Forelimb muscle (tissue), 1 donor: ENCODE measurements at places on chromosomes 12 and 14. TPM values are rescaled to one million over a fixed set of nuclear protein-coding genes. Genes with fewer than 3 reads are reported as not detected.

DNA sequence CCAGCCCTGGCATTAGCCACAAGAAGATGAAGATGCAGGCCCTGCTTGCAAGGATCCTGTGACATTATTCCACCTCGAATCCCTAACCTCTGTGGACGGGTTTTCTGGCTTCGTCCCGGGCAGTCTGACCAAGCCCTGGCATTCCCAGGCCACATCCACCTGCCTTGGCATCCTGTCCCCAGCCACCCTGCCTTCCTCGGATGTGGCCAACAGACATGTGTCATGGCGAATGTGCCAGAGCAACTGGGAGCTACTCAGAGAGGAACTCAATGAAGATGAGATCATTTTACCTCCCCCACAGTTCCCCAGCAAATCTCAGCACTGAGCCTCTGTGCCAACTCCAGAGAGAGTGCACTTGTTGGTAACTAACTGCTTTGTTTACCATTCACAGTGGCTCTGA lies 33.5 kb upstream of the KCNA5 start:
- no peak for DNase-seq

- DNase-seq: peak; percentile 51
Observed at GRCh38 chr12:51424662-51425539, at the start of gene SLC4A8. TSS of gene SLC4A8 (plus strand) at chr12:51424831. CDS start at chr12:51424988, 157 bp downstream.

GRCh38 chr12:34253674-34254073 lies 231.4 kb downstream of the ALG10 start:
- no peak for DNase-seq

DNA sequence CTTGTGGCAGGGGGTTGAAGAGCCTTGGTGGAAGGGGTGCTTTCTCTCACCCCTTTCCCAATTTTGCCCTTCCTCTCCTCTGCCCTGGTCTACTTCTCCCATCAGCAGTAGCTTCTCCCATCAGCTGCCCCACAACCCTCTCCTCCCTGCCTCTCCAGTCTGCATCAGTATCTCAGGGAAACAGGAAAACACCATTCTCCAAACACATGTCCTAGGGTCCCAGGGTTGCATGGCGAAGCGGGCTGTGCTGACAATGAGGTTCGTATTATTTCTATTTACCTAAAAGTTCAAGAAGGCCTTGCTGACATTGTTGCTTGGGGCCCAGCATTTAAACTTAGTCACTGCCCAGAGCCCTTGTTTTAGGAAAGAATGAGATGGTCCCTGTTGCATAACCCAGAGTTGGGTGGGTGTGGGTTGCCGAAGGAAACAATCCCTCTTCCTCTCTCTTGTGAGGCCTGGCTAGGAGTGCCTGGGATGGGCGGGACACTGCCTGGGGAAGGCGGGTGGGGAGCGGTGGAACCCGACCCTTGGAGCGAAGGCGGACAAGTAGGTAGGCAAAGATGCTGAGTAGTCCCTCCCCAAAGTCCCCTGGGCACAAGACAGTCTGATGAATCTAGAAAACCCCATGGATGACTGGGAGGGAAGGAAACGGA lies 1.3 kb upstream of the IGFBP6 start:
- DNase-seq: no peak

DNA sequence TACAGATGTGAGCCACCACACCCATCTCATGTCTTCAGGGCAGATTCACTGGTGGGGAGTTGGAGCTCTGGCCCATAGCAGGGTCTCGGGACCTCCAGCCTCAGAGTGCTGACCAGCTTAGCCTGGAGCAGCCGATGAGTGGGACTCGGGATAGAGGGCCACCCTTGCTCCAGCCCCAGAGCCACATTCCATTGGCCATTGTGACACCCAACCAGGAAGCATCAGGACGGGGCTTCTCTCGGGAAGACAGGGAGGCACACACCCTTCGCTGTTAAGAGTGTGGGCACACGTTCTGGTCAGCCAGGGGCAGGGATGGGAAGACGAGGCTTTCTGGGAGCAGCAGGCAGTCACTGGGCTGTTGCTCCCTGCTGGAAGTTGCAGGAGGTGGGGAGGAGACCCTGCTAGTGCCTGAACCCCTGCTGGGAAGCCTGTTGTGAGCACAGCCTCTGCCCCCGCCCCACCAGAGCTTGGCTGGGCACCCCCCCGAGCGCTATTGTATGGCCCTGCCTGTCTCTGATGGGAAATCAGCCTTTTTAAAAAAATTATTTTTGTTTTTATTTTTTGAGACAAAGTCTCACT lies 1.6 kb downstream of the ADGRD1 start:
- no peak for DNase-seq

- no peak for DNase-seq
Observed at GRCh38 chr12:119624966-119625365, 31.4 kb downstream of the TMEM233 start.

- no peak for DNase-seq
Observed at GRCh38 chr14:106094654-106095189, 568.3 kb downstream of the TMEM121 start.

DNA sequence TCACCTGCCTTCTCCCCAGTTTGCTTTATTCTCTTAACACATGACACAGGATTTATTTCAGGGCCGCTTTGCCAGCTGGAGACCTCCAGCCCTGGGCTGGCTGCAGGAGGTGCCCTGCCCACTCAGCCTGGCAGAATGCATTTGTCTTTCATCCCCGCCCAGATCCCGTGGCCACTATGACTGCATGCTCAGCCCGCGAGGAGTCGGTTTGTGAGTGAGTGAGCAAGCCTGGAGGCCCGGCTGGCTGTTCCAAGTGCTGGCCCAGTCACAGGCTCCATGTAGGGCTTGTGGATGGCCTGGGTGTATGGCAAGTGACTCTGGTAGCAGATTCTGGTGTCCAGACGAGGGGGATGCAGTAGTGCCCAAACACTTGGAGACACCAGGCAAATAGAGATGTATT lies 2.1 kb downstream of the TDP1 start:
- no peak for DNase-seq

DNA sequence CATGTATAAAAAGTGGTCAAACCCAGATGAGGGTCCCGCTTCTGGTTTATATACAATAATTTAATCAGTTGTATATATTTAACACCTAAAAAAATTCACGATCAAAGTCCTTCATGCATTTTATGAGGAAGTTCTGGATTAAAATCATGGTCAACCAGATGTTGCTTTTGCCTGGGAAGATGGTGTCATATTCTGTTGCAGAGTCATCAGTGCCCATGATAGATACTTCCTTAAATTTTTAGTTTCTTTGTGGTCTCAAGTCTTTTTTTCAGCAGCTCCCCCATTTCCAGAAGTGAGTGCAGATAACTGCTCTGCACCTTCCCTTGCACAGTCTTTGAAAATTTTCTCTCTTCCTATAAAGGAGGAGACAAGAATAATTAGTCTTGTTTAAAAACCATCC lies 16.1 kb downstream of the ERP29 start:
- no peak for DNase-seq

DNA sequence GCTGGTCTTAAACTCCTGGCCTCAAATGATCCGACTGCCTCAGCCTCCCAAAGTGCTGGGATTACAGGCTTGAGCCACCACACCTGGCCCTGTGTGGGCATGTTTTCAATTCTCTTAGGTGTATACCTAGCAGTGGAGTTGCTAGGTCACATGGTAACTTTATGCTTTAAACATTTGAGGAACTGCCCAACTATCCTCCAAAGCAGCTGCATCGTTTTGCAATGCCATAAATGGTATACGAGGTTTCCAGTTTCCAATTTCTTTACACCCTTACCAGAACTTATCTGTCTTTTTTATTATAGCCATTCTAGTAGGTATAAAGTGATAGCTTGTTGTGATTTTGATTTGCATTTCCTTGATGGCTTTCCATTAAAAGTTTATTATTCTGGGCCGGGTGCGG lies 25.1 kb downstream of the RBMS2 start:
- no peak for DNase-seq

DNA sequence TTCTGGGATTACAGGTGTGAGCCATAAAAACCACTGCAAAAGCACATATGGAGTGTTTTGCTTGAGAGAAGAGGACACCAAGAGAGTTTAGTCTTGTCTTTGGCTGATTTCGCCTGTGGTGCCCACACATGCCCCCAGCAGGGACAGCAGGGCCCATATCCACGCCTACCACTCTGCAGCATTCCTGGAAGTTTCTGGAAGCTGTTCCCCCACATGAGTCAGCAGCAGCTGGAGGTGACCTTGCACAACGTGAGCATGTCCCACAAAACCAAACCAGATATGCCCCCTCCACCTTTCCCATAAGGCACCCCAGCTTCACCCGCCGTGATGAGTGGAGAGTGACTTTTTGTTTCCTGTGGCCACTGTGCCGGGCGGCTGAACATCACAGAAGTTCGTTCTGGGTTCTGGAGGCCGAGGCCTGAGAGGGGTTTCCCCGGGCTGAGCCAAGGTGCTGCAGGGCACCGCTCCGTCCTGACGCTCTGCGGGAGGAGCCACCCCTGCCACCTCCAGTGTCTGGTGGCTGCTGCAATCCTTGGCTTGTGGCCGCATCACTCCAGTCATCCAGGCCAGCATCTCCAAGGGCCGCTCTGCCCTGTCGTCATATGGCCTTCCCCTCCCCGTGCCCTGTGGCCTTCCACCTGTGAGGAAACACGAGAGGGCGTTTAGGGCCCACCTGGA lies 4.7 kb downstream of the ASPG start:
- DNase-seq: no peak

- DNase-seq: no peak
Observed at GRCh38 chr14:101556566-101557320, 4.6 kb upstream of the DIO3 start.

- no peak for DNase-seq
Observed at GRCh38 chr12:52754135-52754534, 23.0 kb downstream of the KRT76 start.

DNA sequence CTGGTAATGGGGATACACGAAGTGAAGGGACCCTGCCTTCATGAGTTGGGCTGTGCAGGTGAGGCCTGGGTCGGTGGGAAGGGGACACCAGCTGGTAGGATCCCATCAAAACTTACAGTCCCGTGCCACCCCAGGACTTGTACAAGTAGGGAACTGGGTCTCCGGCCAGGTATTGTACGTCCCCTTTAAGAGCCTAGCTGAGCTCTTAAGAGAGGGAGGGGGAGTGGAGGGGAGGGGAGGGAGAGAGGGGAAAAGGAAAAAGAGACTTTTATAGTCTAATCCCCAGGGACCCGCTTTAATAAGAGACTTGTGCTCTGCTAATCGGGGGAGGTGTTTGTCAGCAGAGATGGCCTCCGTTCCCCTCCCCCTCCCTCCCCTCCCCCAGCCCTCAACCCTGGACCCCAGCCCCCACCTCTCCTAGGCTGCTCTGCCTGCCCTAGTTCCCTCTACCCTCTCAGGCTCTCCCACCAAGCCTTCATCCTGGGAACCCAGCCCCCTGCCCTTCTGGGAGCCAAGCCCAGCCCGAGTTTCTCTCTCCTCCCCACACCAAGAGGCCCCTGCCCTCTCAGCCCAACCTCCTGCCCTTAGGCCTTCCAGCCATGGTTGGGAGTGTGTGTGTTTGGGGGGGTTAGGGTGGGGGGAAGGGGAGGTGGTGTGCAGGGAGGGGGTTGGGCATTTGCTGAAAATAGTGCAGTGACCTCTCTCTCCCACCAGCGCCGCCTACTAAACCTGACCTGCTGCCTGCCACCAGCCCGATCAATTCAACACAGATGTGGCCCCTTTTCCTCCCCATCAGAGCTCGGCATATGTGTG lies 2.6 kb downstream of the GDF11 start:
- no peak for DNase-seq

DNA sequence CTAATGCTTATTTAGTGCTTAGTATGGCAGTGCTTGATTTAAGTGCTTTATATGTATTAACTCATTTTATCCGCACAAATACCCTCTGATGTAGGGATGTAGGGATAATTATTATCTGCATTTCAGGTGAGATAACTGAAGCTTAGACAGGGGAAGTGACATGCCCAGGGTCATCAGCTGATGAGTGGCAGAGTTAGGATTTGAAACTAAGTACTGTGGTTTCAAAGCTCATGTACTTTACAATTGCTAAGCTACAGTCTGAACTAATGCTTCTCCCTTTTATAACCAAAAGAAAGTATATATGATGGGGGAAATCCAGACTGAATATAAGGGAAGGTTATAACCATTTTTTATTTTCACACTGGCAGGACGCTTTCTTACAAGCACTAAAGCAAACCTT lies 229.6 kb upstream of the NAV3 start:
- DNase-seq: no peak

GRCh38 chr14:66782853-66783252 lies 274.9 kb downstream of the GPHN start:
- DNase-seq: no peak

DNA sequence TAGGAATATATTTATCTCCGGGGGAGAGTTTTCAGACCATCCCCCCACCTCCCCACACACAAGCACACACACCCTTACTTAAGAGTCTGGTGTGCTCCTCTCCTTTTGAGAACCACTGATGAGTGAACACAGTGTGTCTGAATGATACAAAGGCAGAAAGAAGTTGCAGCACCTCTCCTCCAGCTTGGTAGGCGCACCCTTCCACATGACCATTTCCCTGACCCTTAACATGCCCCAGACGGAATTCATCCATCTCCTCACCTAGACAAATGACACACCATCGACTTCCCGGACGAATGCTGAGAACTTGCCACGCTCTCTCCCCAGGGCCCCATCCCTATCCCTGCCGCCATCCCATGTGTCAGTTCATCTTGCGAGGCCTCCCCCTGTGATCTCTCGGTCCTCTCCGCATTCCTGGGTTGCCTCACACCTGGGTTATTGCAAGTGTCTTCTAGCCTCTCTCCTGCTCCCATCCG lies 3.9 kb downstream of the TNFRSF1A start:
- no peak for DNase-seq

DNA sequence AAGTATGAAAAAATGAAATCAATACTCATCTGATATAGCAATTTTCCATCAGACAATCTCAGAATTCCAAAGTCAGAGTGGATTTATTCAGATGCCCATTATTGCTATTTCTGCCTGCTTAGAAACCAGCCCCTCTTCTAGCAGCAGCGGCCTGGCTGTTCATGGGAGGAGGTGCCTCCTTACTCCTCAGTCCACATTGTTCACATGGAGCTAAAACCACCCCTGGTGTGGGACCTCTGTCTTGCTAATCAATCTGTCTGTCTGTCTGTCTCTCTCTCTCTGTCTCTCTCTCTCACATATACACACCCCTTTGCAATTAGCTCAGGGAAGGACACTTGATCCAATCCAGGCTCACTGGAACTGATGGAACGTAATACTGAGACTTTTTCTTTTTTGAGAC lies 176.1 kb downstream of the APAF1 start:
- DNase-seq: no peak

KCNH3 gene
- polyA plus RNA-seq: 1.7 TPM

CARMIL3 gene
- polyA plus RNA-seq: 0.18 TPM

TAS2R42 gene
- not detected for polyA plus RNA-seq

GNB3 gene
- 32.4 TPM for polyA plus RNA-seq

MMP14 gene
- polyA plus RNA-seq: 157 TPM
